ENCODE measurements at places on chromosomes 5 and 9. TPM values are rescaled to one million over a fixed set of nuclear protein-coding genes. Genes with fewer than 3 reads are reported as not detected.

The SURF6 gene
- 18.5 TPM for total RNA-seq

The MED10 gene
- 65.6 TPM for total RNA-seq

The MEGF10 gene
- total RNA-seq, result 0.06 TPM

GRCh38 chr5:119470105-119470763, 17.9 kb downstream of the HSD17B4 start:
- H3K4me1 ChIP-seq, result no peaks in the 10 kb centered on the region
- H3K4me3 ChIP-seq, result no peak overlapping the region
- no peak for DNase-seq
- no peak overlapping the region for H3K27ac ChIP-seq

- H3K4me1 ChIP-seq, result no peaks in the 10 kb centered on the region
- no peak for DNase-seq
- no peaks in the 10 kb centered on the region for H3K36me3 ChIP-seq
- no peaks in the 10 kb centered on the region for H3K27me3 ChIP-seq
- no peak overlapping the region for H3K27ac ChIP-seq
Measured at GRCh38 chr5:174337276-174338184, 292.0 kb downstream of the NSG2 start.

DNA sequence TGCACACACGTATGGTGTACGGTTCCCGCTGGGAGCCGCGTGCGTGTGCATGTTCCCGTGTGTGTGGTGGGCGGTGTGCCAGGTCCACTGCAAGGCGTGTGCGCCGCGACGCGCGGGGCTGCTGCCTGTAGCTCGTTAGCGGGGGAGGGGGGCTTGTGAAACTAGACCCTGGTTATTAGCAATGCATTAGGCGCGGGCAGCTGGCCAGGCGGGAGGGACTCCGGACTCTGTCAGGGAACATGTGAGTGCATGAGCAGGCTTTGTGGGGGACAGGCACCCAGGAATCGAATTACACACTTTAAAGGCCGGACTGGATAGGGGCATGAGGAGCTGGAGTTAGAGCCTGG, 32.2 kb upstream of the ENHO start:
- H3K36me3 ChIP-seq, result no peaks in the 10 kb centered on the region
- DNase-seq, result no peak
- no peak overlapping the region for H3K4me3 ChIP-seq
- H3K27me3 ChIP-seq, result peaks cover 3% of the 10 kb centered on the region
- H3K27ac ChIP-seq, result no peak overlapping the region

DNA sequence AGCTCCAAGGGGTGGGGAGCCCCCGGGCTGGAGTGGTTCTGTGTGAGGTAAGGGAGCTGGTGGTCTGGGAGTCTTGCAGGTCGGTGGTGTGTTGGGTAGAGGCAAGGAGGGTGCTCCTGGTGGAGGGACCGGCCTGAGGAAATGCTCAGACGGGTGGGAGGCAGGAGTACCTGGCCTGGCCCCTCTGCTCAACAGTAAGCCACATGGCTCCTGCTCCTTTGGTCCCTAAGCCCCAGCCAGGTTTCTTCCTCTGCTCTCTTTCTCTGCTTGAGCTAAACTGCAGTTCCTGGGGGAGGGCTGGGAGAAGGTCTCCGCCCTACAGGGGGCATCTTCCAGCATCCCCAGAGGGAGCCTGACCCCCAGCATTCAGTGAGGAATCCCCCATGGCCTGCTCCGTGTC, 17.2 kb downstream of the TSPAN17 start:
- DNase-seq, result no peak
- no peaks in the 10 kb centered on the region for H3K36me3 ChIP-seq
- no peak overlapping the region for H3K27ac ChIP-seq
- H3K4me1 ChIP-seq, result peaks cover 16% of the 10 kb centered on the region

Measured in T-cell (primary cell).